NCI-H187 (cell line): ENCODE measurements at places on chromosomes 1 and 21.
A peak's percentile ranks its signal among the peaks of the same experiment; 100 is the strongest.

DNA sequence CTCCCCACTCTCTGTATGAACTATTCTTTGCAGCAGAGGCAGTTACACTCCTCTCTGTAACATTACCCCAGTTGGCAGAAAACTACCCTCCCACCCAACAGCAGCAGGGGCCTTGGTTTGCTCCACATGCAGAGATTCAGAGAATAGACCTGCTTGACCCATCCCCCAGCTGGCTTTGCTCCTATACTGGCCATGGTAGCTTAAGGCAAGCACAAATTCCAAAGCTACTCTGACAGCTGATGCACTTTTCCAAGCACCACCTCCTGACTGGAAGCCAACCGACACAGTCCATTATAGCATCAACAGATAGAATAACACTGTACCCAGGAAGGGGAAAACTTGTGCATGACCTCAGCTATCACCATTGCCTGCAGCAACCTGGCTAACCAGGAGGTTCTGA lies 846.5 kb upstream of the NCAM2 start:
- DNase-seq, result no peak

DNA sequence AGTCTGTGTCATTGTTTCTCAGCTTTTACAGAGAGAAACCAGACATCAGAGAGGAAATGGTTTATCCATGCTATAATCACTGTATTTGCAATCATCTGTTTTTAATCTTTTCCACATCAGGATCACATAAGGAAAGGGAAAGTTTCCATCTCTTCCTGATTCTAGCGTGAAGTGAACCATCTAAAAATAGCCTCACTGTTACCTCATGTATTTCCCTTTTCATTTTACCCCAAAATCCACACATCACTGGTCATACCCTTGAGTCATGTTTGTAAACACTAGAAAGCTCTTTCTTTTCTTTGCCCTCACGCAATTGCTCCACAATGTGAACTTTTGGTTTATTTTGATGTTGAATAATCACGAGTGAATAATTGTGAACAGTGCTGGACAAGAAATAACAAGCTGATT lies 146.0 kb downstream of the PLA2G4A start:
- no peak for DNase-seq

DNA sequence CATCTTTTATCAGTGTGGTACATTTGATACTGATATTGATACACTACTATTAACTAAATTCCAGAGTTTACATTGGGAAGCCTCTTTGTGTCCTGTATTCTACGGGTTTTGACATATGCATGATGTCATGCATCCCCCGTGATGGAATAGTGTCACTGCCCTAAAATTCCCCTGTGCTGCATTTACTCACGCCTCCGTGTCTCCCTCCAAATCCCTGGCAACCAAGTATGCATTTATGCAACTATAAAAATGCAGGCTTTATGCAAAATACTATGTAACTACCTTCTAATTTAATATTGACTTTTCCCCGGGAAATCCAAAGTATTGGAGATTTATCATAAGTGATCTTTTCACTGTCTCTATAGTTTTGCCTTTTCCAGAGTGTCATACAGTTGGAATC lies 453.7 kb upstream of the RUNX1 start:
- no peak for DNase-seq

- no peak for DNase-seq
These were observed 147.4 kb downstream of the ZNF281 start for GRCh38 chr1:200262326-200262965.

DNA sequence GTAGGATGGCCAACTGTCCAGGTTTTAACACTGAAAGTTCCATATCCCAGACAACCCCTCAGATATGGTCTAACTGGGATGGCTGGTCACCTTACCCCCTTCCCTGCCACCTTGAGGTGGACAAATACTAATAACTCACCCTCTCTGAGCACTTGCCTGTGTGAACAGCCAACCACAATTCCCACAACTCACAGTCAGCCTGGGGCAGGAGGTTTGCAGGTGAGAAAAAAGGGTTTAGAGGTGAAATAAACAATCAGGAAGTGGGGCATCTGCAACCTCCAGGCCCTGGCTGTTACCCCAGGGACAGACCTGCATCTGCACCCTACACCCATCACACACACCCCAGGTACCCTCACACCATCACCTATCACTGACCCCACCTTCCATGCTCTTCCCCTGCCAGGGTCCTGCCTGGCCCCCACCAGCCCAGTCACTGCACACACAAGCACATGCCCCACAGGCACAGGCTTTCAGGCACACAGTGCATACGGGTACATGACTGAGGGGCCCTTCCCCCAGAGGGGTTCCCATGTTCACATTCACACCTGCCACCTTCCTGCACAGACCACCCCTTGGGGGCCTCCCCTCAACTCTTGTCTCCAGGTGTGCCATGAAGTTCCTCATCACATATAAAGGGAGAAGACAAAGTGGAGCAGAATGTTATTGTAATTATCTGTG lies 679.5 kb downstream of the MATN1 start:
- no peak for DNase-seq

- DNase-seq, result no peak
These were observed 735.3 kb upstream of the ADGRL4 start for GRCh38 chr1:79741720-79742421.

- DNase-seq, result no peak
These were observed 13.0 kb downstream of the IFI6 start for GRCh38 chr1:27658951-27659496.

- DNase-seq, result no peak
These were observed 18.3 kb upstream of the HJV start for GRCh38 chr1:146039844-146040194.

GRCh38 chr1:45018599-45019230 lies 6.7 kb downstream of the UROD start:
- DNase-seq, result peak; percentile 14

DNA sequence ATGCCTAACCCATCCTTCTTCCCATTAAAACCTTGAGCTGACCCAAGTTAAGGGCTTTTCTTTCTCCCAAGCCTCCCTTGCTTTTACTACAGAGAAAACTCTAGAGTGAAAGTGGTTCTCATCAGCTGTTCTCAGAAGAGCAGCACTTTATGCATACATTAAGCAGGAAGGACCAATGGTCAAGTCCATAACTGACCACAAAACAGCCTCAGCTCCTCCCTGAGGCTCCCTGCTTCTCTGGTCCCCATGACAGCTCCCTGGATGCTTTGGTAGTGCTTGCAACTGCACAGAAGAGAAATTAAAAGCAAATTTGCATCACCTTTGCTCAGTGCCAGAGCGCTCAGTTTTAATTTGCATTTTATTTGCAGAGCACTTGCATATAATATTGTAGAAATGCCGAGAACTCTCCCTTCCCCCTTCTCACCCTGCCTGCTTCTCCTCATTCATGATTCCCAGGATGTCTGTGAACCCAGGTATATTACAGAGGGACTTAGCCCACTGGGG lies 56.1 kb downstream of the LMX1A start:
- no peak for DNase-seq

- no peak for DNase-seq
These were observed 17.8 kb upstream of the PGM1 start for GRCh38 chr1:63575340-63575826.

DNA sequence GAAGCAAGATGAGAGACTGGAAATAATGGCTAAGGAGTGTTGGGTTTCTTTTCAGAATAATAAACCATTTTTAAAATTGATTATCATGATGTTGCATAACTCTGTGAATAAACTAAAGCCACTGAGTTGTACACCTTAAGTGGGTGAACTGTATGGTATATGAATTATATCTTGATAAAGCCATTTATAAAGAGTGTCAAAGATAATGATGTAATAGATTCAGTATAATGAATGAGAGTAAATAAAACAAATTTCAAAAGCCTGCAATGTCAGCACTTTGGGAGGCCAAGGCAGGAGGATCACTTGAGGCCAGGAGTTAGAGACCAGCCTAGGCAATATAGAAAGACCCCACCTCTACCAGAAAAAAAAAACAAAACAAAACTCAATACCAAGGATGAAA lies 16.3 kb downstream of the NSL1 start:
- no peak for DNase-seq

- no peak for DNase-seq
These were observed 8.8 kb upstream of the C1orf115 start for GRCh38 chr1:220681220-220681880.

DNA sequence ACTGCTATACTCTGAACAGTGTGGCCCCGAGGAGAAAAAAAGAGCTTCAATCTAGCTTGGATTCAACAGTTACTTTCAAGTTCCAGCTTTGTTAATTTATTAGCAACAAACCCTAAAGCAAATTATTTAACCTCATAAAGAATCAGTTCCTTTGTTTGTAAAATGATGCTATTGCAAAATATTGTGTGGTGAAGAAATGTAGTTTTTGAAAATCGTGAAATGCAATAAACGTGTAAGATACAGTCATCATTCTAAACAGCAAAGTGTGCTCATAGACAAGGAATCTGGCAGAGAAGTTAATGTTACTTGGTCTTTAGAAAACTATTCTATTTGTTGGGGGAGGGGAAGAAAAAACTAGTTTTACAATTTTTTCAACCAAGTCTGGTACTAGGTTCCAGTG lies 297.6 kb upstream of the ADGRL4 start:
- DNase-seq, result no peak

DNA sequence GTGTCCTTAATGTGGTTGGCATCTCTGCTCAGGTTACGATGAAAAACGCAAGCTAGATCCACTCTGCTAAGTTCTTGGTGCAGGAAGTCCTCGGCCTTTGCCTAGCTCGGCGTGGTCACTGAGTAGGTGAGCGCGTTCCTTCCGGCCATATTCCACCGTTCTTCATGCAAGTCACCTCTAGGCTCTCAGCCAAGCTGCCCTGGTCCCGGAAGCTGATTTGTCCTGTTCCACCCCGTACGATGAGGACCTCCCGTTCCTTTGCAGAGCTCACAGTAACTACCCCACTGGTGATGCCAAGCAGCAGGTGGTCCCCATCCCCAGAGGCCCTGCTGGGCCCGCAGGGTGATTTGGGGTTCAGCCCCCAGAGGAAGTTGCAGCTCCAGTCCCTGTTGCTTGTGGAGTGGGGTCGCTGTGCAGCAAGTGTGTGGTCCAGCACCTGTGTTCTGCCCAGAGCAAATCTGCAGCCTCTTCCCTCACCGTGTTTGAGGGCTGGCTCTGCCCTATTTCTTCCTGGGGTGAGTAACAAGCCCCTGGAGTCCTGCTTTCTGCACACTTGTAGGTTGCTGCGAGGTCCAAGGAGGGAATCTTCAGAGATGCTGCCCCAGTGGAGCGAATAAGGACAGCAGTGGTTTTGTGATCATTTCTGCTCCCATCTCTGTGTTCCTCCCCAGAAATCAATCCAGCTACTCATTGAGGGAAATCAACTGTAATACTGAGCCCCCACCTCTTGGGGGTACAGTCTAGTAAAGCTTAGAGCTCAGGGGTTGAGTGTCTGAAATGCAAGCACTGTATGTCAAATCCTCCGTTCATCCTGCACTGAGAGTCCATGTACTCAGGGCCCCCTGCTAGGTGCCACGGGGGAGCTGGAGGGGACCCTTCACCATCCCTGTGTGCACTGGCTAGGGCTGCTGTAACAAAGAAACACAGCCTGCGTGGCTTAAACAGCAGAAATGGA lies 2.3 kb downstream of the UMODL1 start:
- DNase-seq, result no peak

DNA sequence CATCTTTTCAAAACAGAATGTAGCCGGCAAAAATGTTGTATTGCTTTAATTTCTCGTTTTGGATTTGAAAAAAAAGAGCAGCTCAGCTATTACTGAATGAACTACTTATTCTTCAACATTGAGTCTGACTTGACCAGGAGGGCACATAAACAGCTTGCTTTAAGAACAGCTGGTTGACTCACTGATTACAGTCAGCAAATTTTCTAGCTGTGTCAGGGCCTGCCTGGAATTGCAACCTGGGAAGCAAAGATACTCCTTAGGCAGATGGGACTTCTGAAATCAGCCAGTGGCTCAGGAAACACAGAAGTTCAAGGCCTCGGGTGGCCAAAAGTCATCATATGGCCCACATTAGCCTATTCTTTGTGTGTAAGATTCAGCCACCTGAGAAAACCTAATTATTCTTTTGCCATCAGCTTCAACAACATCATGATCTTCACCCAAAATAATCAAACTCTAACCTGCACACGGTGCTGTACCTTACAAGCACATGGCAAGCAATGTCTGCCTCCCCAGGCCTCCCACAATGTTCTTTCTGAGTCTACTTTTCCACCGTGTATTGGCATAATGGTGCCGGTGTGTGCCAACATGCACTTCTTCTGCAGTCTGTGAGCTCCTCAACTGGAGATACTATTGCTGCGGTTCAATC lies 307.2 kb downstream of the HHIPL2 start:
- no peak for DNase-seq

DNA sequence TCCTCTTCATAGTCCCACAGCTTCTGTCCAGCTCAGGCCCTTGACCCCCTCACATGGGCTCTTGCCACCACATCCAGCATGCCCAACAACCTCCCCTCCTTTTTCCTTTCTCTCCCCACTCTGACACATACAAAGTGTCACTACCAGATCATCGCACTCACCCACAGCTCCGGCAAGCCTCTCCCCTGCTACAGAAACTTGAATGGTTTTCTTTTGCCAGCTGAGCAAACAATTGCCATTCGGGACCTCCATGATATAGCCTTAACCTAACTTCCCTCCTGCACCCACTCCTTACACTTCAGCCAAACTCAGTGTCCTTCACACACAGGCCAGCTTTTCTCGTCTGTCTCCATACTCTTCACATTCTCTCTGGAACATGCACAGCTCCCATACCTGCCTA lies 43.3 kb downstream of the MAB21L3 start:
- no peak for DNase-seq

GRCh38 chr1:198725090-198725489 lies 86.2 kb downstream of the PTPRC start:
- no peak for DNase-seq

- DNase-seq, result no peak
These were observed 37.2 kb upstream of the SIM2 start for GRCh38 chr21:36661511-36662309.

- no peak for DNase-seq
These were observed 17.3 kb upstream of the DISP3 start for GRCh38 chr1:11461531-11462137.

GRCh38 chr1:154420961-154421924 lies 16.1 kb downstream of the IL6R start:
- DNase-seq, result no peak

- DNase-seq, result no peak
These were observed 33.9 kb upstream of the PDC start for GRCh38 chr1:186494832-186495271.

- no peak for DNase-seq
These were observed 514 bp downstream of the FAM43B start for GRCh38 chr1:20552728-20553445.

GRCh38 chr21:34826836-34827235 lies 158.0 kb downstream of the CLIC6 start:
- DNase-seq, result no peak

GRCh38 chr1:94713472-94714141 lies 106.5 kb upstream of the SLC44A3 start:
- DNase-seq, result no peak

DNA sequence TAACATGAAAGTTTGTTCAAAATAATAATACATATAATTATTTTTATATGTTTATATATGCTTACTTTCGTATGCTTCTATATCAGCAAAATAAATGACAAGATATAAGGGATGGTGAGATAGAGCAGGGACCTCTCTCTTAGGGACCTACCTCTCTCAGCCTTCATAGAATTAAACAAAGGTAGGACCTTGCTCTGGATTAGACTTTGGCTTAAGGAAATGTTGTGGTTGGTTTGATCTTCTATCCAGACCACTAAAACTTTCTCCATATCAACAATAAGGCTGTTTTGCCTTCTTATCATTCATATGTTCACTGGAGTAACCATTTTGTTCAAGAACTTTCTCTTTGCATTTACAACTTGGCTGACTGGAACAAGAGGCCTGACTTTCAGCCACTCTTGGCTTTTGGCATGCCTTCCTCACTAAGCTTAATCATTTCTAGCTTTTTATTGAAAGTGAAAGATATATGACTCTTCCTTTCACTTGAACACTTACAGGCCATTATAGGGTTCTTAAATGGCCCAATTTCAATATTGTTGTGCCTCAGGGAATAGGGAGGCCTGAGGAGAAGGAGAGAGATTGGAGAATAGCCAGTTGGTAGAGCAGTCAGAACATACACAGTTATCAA lies 14.4 kb downstream of the FRRS1 start:
- DNase-seq, result no peak
